ENCODE measurements at places on chromosomes 3 and 15.

- DNase-seq: no peak
Observed at GRCh38 chr15:73485372-73485771, 42.4 kb downstream of the REC114 start.

GRCh38 chr3:56823421-56823926, 21.7 kb upstream of the ARHGEF3 start:
- DNase-seq: no peak

DNA sequence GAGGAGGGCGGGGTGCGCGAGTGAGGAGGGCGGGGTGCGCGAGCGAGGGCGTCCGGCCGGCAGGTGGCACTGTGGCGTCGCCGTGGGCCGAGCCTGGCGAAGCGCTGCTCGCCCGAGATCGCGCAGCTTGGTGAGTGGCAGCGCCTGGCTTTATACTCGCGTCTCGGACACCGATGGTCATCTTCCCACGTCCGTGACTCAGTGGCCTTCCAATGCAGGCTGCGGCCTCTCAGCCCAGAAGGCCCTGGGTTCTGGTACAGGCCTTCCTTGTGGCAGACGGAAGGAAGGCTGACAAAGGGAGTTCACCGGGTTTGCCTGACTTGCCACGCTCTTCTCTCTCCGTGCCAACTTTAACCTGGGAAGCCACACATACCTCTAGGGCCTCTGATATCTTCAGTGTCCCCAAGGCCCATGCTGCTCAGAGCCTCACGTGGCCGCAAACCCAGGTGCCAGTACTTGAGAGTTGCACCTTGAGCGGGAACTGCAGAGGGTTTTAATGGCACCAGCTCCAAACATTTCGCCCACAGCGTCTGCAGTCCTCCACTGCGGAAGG, 195.3 kb upstream of the LYSMD4 start:
- DNase-seq: peak; percentile 80

DNA sequence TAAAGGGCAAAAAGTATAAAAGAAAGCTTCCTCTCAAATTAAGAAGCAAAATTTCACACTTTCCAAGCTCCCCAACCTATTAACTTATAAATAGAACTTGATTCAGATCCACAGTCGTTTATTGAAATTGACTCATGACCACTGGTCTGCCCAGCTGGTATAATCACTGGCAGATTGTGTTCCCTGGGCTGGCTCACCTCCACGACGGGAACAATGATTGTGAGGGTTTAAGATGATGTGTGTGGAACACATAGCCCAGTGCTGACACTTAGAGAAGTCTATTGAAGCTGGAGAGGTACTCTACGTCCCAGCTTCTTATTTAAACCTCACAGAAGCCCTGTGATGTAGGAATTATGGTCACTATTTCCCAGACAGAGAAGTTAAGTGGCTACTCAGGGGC, 90.4 kb downstream of the MB21D2 start:
- DNase-seq: no peak

DNA sequence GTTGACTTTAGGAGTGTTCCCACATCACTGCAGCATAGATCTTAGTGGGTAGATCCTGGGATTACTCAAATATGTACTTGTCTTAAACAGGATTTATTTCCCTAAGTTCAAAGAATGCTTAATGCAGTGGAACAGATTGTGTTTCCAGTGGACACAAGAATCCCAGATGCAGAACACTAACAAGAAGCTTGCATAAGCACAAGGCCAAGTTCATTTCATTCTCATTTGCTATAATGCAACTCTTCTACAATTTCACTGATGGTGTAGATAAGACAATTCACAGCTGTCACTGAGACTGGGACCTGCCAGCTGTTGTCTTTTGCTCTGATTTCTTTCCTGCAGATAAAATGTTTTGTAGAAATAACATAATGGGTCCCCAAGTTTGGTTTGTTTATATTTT, 225.6 kb downstream of the NFKBIZ start:
- no peak for DNase-seq

GRCh38 chr3:7444886-7445285, 584.0 kb downstream of the GRM7 start:
- DNase-seq: no peak

DNA sequence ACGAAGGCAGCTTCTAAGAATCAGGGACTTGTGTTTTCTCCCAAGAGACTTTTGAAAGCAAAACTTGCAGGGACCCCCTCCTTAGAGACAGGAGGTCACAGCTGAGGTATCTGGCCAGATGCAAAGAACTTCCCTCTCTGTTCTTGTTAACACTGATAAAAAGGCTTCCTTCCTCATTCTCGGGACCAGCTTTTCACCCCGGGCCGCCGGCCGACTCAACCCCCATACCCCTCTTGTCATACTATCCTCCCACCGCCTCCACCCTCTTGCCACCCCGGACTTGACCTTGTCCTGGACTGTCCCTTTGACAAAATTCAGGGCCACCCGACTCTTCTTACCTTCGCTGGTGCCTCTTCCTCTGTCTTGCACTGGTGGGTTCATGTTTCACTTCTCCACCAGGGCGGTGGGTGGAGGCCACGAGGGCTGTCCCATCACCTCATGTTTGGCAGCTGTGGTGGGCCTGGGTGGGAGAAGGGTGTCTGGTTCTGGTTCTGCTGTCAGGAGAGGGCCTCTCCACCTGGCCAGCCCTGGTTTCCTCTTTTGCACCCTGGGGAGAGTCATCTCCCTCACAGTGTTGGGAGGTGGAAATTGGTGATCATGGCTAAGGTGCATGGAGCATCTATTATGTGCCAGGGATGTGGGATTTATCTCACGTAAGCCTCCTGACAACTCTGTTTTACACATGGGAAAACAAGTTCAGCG, 32.5 kb downstream of the BHLHE40 start:
- no peak for DNase-seq

DNA sequence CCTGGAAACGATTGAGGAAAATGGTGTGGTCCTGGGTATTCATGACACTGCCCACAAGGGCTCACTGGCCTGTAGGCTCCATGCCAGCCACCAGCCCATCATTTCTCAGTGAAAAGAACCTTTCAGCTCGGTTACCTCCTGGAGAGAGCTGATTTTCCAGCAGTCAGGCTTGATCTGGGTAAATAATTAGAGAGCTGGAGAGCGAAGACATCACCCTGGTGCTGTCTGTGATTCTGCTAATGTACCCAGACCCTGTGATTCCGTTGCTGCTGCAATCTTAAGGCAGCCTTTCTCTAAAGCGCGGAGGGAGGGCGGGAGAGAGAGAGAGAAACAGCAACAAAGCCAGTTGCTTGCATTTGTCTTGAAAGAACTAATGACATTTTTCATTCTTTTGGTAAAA, 221.9 kb upstream of the TOPAZ1 start:
- DNase-seq: no peak

GRCh38 chr15:101225658-101226057, 26.2 kb downstream of the CHSY1 start:
- no peak for DNase-seq

GRCh38 chr3:150238995-150239619, 169.0 kb upstream of the TSC22D2 start:
- peak; percentile 63 for DNase-seq

DNA sequence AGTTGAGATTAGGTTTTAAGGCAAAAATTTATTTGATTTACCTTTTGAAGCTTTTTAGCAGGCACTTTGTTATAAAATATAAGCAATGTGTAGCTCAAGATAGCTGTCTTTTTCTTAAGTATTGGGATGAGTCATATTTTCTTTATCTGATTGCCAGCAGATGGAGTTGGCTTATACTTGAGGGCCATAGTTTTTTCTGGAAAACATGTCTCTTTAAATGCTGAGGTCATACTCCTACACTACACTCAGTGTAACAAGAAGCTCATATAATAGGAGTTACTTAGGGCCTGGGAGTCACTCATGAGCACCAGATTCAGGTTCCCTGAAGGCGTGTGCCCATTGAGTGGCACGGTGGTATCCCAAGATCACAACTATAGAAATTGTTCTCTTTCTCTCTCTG, 579.8 kb downstream of the EDEM1 start:
- no peak for DNase-seq

DNA sequence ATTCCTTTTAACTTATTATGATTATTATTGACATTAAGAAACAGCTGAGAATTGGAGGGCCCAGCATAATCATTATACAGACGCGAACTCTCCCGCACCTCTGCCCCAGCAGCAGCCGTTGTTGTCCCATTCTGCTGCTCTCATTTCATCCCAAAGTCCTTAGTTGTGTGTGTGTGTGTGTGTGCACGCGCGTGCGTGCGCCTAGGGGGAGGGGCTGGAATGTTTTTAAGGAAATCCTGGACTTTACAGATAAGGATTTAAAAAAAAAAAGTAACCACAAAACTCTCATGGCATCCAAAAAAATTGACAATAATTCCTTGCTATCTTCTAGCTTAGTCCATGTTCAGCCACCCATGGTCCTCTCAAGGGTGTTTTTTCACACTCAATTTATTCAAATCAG, 134.2 kb downstream of the WNT7A start:
- no peak for DNase-seq

DNA sequence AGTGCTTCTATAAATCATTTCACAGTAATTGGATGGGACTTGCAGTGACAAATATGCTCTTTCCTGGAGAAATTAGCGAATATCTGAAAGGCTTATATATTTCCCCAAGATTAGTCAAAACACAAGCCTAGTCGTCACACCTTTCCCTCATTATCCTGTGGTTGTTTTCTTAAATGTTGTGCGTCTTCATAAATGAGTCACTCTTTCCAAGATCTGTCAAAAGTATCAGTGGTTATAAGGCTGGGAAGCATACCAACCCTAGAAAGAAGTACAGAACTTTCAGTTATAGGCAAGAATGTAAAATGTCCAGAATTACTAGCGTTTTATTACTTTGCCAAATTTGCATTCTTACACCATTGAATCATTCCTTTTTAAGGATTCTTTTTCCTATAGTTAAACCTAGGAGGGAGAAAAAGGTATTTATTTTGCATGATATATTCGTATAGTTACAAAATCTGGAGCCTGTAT, 33.6 kb downstream of the TMEM212 start:
- DNase-seq: peak; percentile 88

- DNase-seq: no peak
Observed at GRCh38 chr3:130688015-130688688, 58.5 kb downstream of the PIK3R4 start.

DNA sequence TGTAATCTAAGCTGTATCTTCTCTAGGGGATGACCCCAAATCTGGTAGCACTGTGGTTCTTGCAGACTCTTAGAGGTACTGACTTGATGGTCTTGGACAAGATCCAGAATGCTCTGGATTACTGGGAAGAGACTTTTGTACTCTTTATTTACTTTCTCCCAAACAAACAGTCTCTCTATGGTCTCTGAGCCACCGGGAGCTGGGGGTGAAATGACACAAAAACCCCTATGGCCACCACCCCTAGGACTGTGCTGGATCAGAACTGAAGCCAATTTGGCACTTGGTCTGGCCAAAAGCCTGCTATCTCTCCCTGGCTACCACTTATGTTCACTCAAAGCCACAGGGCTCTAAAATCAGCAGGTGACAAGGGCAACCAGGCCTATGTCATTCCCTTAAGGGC, 50.2 kb upstream of the SI start:
- DNase-seq: no peak

DNA sequence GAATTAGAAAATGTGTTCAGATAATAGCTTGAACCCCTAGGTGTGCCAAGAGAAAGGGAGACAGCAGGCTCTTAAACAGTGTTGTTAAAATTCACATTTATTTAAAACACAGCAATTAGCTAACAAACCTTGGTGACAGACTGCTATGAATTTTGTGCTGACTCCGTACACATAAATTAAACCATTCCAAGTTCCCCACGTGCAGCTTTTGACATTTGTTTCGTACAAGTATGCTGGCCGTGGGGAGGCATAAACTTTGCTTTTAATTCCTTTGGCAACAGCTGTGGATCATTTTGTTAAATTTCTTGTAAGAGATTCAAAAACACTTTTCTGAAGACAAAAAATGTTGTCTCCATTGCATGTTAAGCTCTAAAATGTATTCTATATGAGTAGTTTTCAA, 465.3 kb downstream of the FGF12 start:
- no peak for DNase-seq

DNA sequence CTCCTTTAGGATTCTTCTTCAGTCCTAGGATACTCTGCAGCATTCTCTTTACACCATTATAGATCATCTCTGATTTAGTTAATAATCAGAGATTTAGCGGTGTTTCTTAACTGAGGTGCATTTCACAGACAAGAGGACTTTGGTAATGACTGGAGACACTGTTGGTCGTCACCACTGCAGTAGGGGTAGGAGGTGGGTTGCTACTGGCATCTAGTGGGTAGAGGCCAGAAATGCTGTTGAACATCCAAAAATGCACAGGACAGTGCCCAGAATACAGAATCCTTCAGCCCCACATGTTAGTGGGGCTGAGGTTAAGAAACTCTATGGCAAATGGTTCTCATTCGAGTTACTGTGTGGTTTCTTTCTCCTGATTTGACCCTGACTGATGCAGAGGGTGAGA, 80.4 kb upstream of the LMCD1 start:
- DNase-seq: no peak

DNA sequence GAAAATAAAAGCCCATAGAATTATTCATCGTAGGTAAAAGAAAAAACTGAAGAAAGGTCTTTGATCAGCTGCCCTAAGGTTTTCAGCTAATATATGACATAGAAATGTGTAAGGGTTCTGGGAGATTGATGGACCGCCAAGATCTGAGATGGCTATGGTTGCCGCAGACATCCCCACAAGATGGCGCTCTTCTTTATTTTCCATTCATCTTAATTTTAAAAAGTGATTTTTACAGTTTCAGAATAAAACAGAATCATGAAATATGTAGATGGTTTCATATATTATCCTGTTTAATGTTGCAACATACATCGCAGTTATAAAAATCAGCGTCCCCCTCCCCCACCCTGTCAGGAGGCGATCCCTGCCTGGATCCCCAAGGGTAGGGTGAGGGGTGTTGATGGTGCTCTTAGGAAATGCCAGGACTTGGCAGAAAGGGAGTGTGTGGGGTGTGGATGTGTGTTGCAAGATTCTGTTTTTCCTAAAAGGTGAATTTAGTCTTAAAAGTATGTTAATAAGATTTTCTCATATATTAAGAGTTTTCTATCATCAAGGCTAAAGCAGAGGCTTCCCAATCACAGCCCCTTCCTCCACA, 68.8 kb downstream of the ANXA2 start:
- DNase-seq: peak; percentile 45

DNA sequence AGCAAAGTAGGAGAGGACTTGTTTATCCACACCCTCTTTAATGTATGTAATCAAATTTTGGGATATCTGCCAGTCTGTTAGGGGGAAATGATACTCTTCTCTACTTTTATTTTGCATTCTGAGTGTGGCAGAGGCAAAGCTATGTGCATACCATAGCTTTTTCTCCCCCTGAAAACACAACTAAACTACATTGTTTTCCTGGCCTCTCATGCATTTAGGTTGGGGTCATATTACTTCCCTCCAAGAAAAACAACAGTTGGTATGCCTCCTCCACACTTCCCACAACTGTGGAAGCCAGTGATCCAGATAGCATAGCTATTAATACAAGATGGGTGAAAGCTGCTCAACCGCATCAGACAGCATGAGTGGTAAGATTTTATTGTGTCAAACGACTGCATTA, 6.9 kb downstream of the RPL15 start:
- DNase-seq: no peak

DNA sequence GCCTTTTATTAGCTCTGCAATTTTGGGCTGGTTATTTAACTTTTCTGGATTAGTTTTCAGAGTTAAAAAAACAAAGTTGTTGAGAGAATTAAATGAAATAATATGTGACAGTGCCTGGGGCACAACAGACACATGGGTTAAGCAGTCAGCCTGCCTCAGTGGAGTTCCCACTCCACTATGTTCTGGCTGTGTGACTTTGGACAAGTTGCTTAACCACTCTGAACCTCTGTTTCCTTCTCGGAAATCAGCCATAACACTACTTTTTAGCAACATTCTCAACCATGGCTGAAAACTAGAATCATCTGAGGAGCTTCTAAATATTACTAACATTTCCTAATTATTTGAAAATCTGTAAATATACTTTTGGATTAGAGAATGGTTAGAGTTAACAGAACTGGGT, 56.5 kb upstream of the SLC6A11 start:
- no peak for DNase-seq

- DNase-seq: no peak
Observed at GRCh38 chr3:141385406-141386125, 17.3 kb downstream of the ZBTB38 start.

All from epithelial cell of esophagus (primary cell).